Stimulated activated CD4-positive, alpha-beta T cell treated with anti-CD3 and anti-CD28 coated beads, Interleukin-2, amount 100 ng/mL, for 24 hours (primary cell): ENCODE measurements at places on chromosomes 7 and 10.

GRCh38 chr7:138746073-138746472 lies 44.9 kb upstream of the SVOPL start:
- no peak for DNase-seq

GRCh38 chr10:96441322-96441885 lies 72.3 kb downstream of the TLL2 start:
- DNase-seq = no peak

DNA sequence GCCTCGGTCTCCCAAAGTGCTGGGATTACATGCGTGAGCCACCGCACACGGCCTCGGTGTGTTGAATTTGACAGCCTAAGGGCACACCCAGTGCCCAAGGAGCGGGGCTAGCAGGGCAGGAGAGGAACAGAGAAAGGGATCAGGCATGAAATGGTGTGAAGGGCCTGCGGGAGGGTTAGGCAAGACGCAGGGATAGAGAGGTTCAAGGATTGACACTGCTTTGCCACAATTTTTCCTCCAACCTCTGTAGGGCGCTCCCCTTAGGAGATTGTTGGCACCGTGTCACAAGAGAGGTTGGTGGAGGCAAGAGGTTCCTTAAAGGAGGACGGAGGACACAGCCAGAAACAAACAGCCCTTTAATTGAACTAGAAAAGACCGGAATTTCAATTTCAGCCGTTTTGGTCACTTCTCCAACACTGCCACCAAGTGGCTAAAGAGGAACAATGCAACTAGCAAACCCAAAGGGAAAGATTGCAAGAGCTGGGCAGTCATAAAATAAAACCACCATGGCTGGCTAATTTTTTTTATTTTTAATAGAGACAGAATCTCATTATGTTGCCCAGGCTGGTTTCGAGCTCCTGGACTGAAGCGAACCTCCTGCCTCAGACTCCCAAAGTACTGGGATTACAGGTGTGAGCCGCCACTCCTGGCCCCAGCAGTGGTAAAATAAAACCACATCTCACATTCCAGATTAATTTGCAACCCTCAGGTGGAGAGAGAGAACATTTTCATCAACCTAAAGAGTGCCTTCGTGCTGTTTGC lies 6.9 kb upstream of the CREB3L2 start:
- no peak for DNase-seq

GRCh38 chr7:98315318-98315993 lies 34.0 kb downstream of the BRI3 start:
- no peak for DNase-seq

DNA sequence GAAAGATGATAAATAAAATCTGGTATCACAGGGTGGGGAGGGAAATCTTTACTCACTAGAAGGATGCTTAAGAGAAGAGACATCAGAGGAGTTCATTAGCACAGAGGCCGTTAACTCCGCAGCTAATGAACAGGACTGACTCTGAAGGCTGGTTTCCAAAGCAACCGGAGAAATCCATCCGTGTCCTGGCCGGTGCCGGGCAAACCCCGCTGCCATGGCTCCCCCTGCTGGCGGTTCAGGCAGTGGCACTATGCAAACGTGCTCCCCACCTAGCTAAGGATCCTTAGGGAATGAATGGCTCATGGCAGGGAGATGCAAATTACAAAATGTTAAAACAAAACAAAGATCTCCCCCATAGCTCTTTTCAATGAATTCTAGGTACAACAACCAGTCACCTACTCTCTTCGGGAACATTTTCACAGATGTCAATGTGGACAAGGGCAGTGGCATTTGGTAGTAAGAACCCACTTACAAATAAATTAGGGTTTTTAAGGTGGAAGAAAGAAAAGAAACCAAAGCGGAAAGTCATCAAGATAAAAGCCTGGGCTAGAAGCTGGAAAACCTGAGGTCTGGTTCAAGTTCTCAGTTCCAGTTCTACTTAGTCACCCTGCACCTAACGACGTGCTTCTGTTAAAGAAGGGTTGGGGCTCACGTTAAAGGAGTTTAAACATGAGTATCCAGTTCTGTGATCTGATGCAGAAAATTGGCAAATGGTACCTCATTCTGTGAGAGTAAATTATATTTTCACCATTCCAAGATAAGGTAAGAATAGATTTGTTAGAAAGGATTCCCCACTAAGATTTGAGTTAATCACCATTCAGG lies 138.2 kb downstream of the SVIL start:
- DNase-seq = peak; percentile 74

- DNase-seq = no peak
These were observed 14.8 kb downstream of the COBL start for GRCh38 chr7:51301806-51302205.

DNA sequence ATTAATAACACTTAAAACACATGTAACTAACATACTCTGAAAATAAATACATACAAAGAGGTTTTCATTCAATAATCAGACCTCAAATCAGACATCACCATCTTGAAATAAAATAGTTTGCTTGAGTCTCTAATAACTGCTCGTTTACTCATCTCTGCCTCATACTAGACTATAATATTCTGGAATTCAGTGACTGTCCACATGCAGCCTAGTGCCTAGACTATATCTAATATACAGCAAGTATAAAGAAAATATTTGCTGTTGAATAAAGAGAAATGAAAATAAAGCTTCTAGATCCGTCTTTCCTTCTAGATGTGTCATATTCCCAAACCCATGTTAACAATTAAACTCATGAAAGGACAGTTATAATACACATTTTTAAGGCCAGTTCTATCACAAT lies 236.3 kb upstream of the LRRN3 start:
- no peak for DNase-seq
